ENCODE measurements at places on chromosomes 1 and 21.

DNA sequence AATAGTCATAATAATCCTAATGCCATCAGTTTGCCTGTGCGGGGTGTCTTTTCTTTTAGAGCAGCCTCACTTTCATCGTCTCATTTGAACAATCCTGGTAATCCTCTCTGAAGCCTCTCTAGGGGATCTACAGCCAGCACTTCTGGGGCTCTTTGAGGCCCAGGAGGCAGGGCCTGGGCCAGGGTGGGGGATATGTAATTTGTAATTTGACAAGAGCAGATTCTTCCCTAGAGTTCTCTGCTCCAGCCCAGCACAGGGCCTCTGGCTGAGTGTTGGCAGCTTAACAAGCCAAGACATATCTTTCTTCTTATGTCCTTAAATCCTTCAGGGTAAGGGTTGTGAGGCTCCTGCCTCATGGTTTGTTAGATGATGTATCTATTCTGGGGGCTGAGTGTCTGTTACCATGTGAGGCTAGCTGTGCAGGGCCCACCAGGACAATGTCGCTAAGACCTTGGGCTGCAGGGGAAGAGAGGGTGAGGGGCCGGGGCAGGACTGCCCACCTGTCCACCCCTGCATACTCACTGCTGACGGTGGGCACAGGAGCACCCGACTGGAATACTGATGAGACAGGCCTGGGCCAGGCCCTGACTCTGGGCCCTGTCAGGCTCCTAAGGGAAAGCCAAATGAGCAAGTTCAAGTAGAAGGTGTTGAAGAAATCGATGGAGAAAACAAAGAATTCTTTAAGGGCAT lies 45.3 kb upstream of the PARP1 start:
- no peak for DNase-seq

DNA sequence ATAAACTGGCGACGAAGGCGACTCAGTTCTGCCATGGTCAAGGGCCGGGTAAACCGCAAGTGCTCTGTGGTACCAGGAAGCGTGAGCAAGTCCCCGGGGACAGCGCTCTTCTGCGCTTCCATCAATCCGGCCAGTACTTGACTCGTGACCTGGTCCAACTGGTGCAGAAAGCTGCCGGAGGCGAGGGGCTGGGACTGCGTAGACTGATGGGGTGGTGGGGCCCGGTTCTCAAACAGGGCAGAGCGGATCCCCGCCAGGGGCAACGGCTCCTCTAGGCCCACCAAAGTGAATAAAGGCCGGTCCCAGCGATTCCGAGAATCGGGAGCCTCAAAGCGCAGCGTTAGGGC lies 852 bp downstream of the KTI12 start:
- DNase-seq: no peak

GRCh38 chr1:61453111-61453961 lies 271.6 kb downstream of the TM2D1 start:
- DNase-seq: peak; percentile 82

DNA sequence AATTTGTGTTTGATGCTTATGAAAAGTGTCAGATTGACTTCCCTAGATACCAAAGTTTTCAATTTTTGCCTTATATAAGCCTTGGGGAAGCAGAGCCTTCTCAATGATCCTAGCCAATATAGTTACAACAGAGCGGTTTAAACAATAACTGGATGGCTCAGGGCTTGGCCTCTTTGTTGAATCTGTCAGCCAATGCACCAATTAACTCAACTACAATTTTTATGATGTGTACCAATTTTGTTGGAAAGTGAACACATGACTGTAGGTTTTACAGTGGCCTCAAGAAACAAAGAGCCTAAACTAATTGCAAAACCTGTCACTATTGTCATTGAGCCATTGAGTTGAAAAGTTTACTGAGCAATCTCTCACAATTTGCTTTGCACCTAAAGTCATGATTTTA lies 71.6 kb upstream of the RGS18 start:
- no peak for DNase-seq

GRCh38 chr21:25970254-25970930 lies 200.2 kb downstream of the APP start:
- no peak for DNase-seq

DNA sequence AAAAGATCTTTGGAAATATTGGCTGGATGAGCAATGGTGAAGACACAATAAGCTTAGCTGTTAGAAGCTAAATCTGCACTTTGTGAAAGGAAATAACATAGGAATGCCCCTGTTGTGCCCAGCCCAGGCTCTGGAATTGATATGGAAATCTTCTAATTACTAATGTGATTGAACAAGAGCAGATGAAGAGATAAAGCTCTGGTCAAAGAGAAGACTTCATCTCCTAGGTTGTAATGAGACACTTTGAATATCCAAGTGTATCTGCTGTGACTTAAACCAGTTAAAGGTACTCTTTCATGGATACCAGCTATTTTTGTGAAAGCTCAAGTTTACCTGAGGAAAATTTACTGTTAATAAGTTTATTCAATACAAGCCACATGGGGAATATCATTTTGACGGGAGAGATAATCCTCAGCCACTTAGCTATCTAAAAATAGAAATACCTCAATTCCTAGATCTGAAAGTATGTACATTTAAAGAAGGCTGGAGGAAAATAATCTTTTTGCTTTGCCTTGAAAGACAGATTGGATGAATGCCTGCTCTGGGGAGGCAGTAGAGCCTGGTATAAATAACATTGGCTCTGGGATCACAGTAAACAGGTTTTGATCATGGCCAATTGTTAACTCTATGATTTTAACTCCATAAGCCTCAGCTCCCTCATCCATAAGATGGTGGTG lies 494.0 kb upstream of the B3GALT2 start:
- no peak for DNase-seq
